ENCODE measurements at places on chromosomes 6 and 20.

GRCh38 chr6:133610227-133610840 lies 278.6 kb upstream of the TCF21 start:
- no peak for DNase-seq

- no peak for DNase-seq
These were observed 156.9 kb downstream of the ARID1B start for GRCh38 chr6:156934069-156934460.

- no peak for DNase-seq
These were observed 1.8 kb downstream of the SERPINB6 start for GRCh38 chr6:2969549-2969948.

DNA sequence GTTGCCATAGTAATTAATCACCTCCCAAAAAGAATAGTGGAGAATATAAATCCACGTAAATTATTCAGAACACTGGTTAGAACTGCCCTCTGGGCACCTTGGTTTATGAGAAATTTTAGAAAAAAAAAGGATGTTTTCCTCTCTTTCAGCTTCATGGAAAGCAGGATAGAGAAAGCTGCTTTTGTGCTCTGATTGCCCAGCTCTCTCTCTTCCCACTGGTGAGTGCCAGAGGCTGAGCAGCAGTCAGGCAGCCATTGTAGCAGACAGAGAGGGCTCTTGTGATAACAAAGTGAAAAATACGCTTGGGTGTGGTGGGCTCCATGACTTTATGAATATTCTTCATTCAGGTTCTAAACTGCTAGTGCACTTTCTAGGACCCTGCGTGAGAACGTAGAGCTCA lies 26.4 kb downstream of the SLC35F1 start:
- no peak for DNase-seq

- DNase-seq: no peak
These were observed 14.2 kb downstream of the ANKRD66 start for GRCh38 chr6:46760925-46761324.

Data from activated T-cell treated with anti-CD3 and anti-CD28 coated beads for 48 hours (primary cell).